ENCODE measurements at places on chromosomes 4 and X.

DNA sequence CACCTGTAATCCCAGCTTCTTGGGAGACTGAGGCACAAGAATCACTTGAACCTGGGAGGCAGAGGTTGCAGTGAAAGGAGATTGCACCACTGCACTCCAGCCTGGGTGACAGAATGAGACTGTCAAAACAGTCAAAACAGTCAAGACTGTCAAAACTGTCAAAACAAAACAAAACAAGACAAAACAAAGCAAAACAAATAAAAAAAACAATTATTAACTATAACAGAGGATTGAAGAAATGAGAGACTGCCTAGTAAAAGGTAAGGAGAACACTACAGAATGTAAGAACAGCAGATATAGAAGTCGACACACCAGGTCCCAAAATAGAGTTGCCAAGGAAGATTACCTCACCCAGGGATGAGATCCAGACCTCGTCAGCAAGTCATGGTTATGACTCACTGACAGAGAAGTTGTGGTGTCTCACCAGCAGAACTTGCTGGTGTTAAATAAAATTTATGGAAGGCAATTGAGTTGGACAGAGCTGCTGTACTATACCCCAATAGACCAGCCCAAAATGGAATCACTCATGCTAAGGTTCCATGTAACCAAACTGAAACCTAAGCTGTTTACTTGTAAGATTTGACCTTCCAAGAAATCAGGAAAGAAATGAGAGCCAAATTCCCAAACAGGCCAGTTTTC lies 32.1 kb upstream of the GK start:
- peak; percentile 12 for DNase-seq

DNA sequence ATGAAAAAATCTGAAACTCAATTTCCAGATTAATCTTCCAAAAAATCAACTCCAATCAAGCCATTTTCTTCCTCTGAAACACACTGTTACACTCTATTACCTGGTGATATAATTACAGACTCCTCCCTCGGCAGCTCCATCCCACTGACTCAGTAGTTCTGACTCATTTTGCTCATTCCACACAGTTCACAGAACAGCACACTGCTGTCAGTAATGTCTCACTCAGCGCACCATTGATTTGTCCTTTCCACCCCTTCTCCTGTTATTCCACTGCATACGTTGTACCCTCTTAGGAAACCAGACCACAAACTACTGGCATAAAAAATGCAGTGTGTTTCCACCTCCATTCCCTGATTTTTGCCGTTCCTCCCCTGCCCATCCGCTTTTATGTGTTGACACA lies 212.7 kb downstream of the SLIT2 start:
- DNase-seq: no peak

DNA sequence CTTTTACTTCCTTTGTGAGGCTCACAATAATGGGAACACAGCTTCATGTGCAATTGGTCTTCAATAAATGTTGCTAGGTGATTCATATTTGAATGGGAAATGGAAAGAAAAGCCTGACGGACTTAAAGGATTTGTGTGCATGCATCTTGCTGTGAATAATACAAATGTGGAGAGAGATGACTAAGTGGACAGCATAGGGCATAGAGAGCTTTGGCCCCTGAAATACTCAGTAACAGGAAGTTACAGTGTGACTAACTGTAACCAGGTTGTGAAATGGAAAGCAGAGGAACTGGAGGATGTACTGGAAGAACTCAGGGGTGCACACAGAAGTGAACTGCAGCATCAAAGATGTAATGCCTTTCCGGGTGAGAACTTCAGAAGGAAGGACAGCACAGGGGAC lies 206.7 kb downstream of the MGST2 start:
- peak; percentile 64 for DNase-seq

GRCh38 chr4:133719098-133719497 lies 482.5 kb downstream of the PABPC4L start:
- DNase-seq: no peak

DNA sequence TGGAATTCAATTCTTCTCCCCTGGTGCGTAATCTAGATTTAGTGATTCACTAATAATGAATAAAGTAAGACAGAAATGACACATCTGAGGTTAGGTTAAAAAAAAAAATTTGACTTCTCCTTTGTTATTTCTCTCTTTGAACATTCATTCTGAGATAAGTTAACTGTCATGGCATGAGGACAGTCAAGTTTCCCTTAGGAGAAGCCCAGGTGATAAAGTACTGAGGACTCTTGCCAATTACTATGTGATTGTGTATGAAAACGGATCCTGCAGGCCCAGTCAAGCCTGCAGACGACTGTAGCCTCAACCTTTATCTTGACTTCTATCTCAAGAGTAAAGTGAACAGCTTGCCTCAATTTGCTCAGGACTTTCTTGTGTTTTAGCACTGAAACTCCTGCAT lies 293.2 kb downstream of the PRR32 start:
- no peak for DNase-seq

- DNase-seq: no peak
Measured at GRCh38 chrX:57367649-57368048, 81.1 kb downstream of the FAAH2 start.

All from activated CD4-positive, alpha-beta T cell treated with anti-CD3 and anti-CD28 coated beads, Interleukin-2, Interleukin-6, amounts not matched to agents 100 ng/mL and 50 ng/mL, durations not matched to agents 16 hours and 8 hours (primary cell).